Activated T-cell treated with anti-CD3 and anti-CD28 coated beads, Interleukin-2, amount 50 U/mL, for 4 hours (primary cell): ENCODE measurements at places on chromosomes 2 and 18.

DNA sequence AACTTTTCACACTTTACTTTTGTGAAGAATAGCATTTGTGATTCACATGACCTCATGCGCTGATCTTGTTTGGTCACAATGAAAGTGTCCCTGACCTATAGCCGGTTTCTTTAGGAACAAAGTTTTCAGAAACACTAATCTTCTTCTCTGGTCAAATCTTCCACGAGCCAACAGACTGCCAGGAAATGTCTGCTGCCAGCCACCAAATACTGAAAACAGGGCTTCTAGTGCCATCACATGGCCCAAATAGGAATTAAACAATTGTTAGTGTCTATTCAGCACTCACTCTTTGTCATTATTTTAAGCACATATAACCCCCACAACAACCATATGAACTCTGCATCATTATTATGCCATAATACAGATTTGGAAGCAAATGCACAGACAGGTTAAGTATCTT is 286.5 kb upstream of the SYT4 start:
- no peak for DNase-seq

DNA sequence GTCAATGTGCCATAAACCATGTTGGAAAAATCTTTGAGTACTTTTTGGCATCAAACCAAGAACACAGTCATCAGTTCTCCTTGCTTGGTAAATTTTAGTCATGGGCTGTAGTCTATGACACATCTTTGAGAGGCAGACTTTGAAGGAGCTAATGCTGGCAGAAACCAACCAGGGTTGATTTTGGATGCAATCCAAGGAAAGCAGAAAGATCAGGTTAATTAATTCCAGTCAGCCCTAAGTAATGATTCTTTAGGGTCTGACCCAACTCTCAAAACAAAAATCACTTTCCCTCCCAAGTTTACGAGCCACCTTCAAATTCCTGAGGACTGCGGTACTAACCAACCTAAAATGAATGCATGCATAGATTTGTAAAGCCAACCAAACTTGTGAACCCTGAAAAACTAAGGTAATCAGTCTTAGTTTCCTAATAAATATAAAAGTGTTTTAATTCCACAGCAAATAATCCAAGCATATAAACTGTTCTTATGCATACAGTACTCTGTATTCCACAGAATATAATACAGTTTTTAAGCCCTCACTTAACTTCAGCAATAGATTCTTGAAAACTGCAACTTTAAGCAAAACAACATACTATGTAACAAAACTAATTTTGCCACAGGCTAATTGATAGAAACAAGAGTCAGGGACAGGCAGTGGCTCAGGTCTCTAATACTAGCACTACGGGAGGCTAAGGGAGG is 22.0 kb downstream of the AP1S3 start:
- DNase-seq = no peak

- no peak for DNase-seq
Measured at GRCh38 chr2:123095219-123095835, 929.8 kb upstream of the CNTNAP5 start.

DNA sequence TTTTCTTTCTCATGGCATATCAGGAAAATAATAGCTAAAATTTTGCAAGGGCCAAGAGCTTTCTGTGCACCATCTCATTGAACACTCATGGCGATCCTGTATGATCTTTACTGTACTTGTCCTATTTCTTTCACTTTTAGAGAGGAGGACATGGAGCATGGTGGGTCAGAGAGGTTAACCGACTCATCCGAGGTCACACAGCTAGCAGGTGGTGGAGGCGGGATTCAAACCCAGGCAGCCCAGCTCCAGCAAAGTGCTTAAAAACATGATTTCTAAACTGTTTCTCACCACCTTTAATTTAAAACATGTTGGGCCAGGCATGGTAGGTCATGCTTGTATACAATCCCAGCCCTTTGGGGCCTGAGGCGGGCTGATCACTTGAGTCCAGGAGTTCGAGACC is 6.4 kb downstream of the NGEF start:
- DNase-seq = no peak

GRCh38 chr2:216661639-216662375 is 28.6 kb downstream of the IGFBP2 start:
- no peak for DNase-seq

DNA sequence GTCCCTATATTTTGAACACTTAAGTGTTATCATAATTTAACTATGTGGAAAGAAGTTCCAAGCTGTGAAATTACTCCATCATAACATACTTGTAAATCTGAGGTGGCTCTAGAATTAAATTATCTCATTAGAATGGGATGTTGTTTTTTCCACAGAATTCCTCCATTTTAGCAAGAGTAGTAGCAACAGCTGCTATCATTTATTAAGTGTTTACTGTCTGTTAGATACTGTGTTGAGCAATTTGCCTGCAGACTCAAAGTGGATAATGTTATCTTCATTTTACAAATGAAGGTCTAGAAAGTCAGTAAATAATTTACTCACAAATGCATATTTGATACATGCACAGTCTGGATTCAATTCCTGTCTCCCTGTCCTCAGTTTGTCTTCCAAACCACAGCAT is 504.8 kb upstream of the NRP2 start:
- no peak for DNase-seq

GRCh38 chr18:12679183-12679786 is 21.4 kb upstream of the SPIRE1 start:
- no peak for DNase-seq

DNA sequence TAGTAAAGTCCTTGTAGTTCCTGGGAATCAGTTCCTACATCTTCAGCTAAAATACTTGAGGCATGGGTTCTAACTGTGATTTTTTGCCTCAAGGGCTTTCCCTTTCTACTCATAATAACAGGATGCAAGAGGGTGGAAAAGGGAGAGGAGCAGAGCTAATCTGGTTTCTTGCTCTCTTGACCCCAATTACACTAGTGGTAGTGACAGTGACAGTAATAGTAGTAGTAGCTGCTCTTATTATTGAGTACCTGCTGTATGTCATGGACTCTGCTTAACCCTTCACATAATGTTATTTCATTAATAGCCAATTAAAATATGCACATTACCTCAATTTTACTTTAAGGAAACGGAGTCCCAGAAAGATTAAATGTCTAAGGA is 214.8 kb upstream of the HNRNPA3 start:
- no peak for DNase-seq
